Foreskin keratinocyte (primary cell): ENCODE measurements at places on chromosomes 7 and 10.

DNA sequence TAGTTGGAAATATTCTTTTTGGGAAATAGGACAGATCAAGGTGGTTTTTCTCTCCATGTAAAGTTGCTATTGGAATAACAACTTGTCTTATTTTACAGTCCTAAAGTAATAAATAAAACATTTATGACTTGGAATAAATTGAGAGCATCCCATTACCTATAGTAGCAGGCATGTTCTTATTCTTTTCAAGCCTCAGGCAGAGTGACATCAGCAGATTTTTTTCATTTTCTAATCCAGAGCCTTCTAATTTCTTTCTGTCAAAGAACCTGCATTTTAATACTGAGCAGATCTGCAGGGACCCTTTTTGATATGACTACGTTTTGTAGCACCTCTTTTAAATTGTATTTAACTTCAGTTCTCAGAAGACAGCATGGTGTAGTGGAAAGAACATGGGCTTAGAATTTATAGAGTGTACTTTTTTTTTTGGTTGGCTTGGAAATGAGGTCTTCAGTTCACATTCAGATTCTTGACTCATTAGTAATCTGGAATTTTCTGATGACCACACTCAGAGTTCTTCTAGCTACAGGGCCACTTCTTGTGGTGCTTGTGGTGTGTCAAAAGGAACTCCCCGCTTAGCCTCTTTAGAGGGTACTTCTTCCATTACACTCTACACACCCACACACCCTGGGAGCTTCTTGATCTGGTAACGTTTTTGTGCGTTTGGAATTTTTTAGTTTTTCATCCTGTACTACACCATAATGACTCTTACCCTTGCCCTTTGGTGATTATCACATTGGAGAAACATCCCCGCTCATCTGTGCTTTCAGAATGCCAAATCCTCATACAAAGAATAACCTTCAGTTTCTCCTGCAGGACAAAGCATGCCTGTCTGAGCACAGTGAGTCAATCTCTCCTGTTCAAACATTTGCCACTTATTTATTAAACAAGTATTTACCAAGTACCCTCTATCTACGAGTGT, 34.6 kb downstream of the AGK start:
- peak; percentile 93 for DNase-seq

GRCh38 chr10:7121154-7121797, 289.6 kb downstream of the SFMBT2 start:
- DNase-seq = no peak

DNA sequence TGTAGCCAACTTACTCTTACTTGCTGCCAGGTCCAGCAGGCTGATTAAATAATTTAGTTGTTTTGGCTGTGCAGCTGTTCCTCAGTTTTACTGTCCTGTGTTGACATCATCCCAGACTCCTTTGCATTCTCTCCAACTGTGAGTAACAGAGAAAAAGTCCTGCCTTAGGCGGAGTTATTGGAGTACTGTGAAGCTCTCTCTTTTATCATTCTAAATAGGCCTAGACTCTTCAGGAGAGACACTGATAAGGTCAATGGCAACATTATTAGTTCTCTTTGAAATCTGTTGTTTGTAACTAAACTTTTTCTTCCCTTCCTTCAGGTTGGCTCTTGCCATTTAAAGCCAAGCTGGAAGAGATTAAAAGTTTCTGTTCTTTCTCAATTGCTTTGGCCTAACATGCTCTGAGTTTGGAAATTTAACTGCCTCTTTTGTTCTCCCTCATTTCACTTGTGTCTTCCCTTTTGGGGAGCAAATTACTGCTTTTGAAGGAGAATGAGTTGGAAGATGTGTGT, 215.7 kb upstream of the CSTF2T start:
- DNase-seq = no peak

DNA sequence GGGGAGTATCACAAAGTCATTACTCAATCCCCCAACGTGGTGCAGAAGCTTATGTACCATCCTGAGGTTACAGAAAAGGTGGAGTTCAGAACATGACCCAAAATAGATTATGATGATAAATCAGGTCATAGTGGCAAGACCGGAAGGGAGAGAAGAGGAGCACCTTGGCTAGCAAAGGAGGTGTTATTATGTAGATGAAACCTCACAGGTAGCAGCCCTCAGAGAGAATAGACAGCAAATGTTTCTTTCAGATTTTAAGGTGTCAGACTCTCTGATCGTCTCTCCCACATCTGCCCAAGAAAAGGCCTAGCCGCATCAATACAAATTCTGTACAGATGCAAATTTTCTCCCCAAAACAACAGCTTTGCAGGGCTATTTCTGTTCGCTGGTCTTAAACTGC, 88.3 kb upstream of the SEMA3D start:
- DNase-seq = no peak

DNA sequence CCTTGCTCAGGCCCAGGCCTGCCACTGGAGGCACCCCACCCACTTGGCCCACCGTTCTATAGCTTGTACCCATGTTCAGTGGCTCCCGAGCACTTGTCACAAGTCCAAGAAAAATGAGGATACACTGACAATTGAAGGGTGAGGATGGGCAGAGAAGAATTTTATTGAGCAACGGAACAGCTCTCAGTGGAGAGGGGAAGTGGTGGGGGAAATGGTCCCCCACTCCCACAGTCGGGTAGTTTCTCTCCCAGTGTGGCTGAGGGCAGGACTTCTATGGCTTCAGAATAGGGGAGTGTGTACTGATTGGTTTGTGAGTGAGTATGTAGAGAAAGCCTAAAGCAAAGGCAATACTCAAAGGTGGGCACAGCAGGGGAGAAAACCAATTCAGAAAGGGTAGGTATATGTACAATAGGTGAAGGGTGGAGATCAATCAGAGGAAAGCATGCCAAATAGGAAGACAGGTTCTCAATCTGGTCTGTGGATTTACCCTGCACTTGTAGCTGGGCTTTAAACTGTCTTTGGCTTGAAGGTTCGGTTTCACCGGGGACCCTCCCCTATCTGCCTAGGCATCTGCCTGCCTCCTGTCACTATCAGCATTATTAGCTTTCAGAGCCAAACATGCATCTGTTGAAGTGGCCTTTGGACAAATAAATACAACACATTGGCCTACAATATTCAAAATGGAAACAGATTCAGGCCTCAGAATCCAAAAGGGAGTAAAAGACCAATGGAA, 8.9 kb upstream of the TSPAN13 start:
- DNase-seq = no peak

DNA sequence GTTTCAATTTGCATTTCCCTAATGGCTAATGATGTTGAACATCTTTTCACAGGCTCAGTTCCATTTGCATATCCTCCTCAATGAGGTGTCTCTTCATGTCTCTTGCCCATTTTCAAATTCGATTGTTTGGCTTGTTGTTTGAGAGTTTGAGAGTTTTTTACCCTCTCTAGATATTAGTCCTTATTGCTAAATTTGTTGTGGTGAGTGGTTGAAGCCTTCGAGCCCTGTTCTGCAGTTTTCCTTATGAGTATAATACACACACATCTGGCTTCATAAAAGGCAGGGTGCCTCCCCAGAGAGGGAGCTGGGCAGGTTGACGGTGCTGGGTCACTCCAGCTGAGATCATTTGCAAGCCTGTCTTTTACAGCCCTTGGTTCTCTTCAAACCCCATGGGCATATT, 65.1 kb downstream of the RGS10 start:
- no peak for DNase-seq

DNA sequence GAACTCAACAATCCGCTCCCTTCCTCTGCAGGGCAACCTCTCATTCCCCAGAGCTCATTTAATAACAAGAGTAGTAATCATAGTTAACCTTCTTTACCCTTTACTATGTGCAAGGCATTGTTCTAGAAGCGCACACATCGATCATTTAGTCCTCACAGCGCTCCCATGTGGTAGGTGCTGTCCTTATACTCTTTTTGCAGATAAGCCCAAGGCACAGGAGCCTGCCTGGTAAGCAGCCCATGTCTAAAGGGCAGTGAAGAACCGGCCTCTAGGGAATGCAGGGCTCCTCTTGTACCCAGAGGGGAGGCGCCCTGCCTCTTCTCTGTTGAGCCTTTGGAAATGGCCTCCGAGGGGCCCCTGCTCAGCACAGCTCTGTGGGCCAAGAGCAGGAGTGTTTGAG, 14.3 kb downstream of the CHST3 start:
- no peak for DNase-seq
